ENCODE measurements at places on chromosomes 5 and 9. TPM values are rescaled to one million over a fixed set of nuclear protein-coding genes. Genes with fewer than 3 reads are reported as not detected.

The DMRT2 gene
- 1.6 TPM for total RNA-seq

The LCP2 gene
- 10.0 TPM for total RNA-seq

The LCN9 gene
- total RNA-seq = not detected

The LEAP2 gene
- 1.9 TPM for total RNA-seq

The ANGPTL2 gene
- total RNA-seq = 52.5 TPM

The NACC2 gene
- 111 TPM for total RNA-seq

The SOHLH1 gene
- total RNA-seq = not detected

The CACNA1B gene
- total RNA-seq = 0.04 TPM

The SLC4A9 gene
- total RNA-seq = not detected

The FAXDC2 gene
- 27.8 TPM for total RNA-seq

The APBA1 gene
- 4.7 TPM for total RNA-seq

The PCDHB12 gene
- 0.67 TPM for total RNA-seq

Data from gastroesophageal sphincter (tissue), 4 donors.